ENCODE measurements at places on chromosomes 5 and 9.

DNA sequence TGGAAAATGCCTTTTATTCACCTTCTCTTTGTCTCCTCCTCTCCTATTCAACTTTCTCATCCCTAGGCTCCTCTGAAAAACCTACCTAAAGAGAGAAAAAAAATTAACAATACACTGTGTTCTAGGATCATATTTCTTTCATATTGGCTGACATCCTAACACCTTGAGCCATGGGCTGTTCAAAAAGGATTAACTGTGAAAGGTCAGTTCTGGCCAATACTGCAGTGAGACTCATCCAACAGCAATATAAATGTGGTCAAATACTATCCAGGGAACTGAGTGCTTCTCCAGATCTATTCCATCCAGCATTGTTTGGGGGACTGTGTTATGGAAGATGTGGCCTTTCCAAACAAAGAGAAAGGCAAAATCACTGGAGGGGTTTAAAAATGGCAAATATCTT lies 131.1 kb upstream of the MOCS2 start:
- DNase-seq = no peak

DNA sequence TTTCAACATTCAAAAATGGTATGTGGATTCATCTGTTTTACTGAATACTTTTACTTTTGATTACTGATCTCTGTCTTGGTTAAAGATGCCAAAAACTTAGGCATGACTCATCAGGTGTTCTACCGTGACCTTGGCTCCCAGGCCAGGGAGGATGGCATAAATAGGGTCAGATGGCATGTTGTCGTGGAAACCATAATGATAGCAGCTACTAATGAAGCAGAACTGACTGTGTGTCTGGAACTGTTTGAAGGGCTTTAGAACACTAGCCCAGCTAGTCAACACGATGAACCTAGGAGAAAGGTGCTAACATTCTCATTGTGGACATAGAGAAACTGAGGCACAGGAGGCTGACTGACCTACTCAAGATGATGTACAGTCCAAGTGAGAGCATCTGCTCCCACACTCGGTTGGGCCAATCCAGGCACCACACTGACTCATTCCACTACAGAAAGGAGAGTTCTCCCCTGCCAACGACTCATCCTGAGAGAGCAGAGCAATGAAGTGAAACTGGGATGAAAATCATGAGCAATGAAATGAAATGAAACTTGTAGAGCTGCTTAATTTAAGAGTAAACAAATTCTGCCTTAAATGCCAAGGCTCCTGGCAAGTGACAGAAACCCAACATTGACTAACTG lies 116.0 kb downstream of the TENT4A start:
- DNase-seq = no peak

GRCh38 chr9:69276775-69277174 lies 48.2 kb upstream of the ENTREP1 start:
- DNase-seq = no peak

DNA sequence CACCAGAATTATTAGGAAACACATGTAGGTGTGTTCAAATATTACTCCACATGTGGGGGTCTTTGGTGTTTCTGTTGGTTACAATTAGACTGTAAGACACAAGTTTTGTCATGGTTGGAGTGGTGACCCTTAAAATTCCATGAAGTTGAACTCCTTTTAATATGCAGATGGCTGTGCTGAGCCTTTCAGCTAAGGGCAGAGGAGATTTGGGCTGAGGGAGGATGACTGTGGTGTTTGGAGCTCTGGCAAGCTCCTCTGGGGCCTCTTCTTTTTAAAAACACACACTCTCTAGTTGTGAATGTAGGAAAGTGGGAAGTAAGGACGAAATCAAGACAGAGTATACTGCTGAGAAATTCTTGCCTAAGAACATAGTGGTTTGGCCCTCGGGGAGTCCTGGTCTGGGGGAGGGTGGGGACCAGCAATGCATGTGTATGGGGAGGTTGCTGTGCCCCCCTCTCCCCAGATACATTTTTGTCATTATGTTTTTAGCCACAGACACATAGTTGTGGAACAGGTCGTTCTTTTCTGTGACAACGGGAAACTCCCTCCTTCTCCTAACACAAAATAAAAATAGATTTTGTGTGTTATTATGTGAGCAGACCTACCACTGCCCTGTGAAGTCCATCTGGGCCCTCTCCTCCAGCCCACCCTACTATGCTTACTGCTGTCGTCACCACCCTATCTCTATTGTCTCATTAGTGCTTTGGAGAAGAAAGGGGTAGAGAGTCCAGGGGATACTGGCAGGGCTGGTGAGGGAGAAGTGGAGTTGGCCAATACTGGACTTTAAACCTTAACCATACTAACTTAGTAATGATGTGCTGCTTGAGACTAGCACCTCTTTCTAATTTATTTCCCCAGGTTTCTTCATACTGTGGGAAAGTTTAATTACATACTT lies 10.0 kb downstream of the SMARCA2 start:
- DNase-seq = no peak

- no peak for DNase-seq
Measured at GRCh38 chr5:77366717-77367500, 125.2 kb downstream of the WDR41 start.

DNA sequence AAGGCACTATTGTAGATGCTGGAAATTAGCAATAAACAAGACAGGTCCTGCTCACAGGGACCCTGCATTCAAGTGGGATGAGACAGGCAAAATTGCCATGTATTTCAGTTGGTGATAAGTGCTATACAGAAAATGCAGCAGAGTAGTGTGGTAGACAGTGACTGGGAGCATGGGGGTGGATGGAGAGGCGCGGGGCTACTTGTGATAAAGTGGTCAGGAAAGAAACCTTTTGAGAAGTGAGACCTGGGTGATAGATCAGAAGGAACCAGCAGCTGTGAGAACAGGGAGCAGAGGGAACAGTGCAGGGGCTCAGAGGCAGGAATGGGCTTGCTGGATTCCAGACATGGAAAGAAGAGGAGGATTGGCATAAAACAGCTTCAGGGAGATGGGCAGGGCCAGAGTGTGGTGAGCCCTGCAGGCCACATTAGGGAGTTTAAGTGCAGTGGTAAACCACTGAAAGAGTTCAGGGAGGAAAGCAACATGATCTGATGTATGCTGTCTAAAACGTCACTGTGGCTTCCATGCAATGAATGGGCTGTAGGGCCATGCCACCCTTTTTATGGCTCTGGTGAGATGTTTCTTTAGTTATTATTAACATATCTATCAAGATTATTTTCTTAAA lies 7.3 kb downstream of the CRHBP start:
- no peak for DNase-seq

- DNase-seq = no peak
Measured at GRCh38 chr9:136997830-136998234, 1.5 kb upstream of the CLIC3 start.

DNA sequence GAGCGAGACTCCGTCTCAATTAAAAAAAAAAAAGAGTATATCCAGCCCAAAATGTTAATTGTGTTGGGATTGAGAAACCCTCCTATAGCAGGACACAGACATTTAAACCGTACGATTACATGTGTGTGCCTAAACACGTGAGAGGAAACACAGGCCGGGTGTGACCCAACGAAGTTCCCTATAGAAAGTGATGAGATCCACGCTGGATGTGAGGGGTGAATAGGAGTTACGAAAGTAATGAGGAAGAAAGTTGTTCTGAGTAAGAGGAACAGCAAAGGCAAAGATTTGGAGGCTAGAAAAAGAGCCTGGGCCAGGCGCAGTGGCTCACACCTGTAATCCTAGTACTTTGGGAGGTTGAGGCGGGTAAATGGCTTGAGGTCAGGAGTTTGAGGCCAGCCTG lies 13.6 kb downstream of the NAIF1 start:
- DNase-seq = no peak

GRCh38 chr9:132414731-132415130 lies 4.7 kb downstream of the CFAP77 start:
- no peak for DNase-seq

DNA sequence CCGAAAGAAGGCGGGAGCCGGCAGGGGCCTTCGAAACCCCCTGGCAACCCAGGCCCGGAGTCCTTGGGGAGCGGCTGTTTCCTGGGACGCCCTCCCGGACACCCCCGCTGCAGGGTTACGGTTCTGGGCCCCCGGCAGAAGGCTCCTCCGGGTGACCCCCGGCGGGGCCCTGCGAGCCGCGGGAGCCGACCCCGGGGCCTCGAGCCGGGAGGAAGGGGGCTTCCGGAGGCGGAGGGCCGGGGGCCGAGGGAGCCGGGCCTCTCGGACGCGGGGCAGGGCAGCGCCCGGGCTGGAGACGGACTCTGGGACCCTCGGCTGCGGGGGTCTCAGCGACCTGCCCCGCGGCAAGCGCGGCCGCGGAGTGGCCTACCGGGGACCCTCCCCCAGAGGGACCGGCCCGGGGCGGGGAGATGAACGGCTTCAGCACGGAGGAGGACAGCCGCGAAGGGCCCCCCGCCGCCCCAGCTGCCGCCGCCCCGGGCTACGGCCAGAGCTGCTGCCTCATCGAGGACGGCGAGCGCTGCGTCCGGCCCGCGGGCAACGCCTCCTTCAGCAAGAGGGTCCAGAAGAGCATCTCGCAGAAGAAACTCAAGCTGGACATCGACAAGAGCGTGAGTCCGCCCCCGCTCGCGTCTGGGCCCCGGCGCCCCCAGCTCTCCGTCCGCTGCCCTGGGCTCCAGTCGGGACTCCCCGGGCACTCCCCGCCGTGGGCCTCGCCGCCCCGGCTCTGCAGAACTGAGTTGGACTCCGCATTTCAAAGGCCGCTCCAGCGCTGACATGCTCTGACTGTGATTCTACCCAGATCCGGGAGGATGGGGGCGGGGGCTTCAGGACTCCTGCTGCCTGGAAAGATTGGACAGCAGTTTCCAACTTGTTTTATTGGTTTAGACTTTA lies 645 bp downstream of the SAP30L start:
- DNase-seq = peak; percentile 32

- no peak for DNase-seq
Measured at GRCh38 chr9:98890256-98890655, 53.5 kb upstream of the COL15A1 start.

DNA sequence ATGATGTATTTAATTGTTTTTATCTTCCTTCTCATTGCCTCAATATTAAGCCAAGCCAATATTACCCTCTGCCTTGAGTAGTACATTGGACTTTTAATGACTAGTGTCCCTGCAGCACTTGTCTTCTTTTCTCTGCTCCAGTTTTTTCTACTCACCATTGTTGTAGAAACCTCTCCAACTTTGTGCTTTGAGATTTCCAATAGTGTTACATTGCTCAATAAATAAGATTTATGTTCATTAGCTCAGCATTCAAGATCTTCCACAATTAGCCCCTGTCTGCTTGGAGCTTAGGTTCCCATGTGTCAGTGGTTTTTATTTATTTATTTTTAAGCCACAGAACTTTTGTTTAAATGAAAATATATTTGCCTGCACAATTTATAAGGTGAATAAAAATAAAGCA lies 145.3 kb downstream of the ADGRV1 start:
- no peak for DNase-seq

GRCh38 chr5:135242866-135243555 lies 156.0 kb downstream of the MACROH2A1 start:
- DNase-seq = no peak

DNA sequence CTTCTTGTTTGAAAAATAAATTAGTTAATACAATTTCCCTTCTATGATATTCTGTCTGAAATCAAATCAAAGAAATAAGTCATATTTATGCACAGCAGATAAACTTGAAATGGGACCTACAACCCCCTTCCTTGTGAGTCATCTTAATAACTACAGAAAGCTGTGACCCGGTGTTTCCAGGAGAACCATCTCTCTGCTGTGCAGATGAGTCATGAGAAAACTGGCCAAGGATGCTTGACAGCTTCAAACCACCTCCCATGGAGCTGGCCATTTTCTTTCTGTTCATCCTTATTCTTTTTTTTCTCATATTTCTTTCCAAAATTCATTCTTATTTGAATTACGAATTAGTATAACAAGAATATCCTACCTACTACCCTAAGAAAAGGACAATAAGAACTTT lies 43.4 kb upstream of the NR4A3 start:
- no peak for DNase-seq

GRCh38 chr9:556199-556598 lies 285.3 kb upstream of the DMRT1 start:
- DNase-seq = no peak
